Vagina (tissue), 2 donors: ENCODE measurements at places on chromosomes 13 and 19.

DNA sequence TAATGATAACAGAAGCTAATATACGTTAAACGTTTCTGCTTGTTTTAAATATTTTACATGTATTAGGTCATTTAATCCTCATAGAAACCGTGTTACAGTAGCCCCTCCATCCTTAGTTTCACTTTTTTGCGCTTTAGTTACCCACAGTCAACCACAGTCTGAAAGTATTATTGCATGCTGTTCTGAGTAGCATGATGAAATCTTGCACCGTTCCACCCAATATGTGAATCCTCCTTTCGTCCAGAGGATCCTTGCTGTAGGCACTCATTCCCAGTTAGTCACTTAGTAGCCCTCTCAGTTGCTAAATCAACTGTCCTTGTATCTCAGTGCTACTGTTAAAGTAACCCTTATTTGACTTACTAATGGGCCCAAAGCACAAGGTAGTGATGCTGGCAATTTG, 257.8 kb downstream of the ENOX1 start:
- no peak for DNase-seq

GRCh38 chr13:27371932-27372331, 52.5 kb upstream of the GTF3A start:
- DNase-seq: no peak

- DNase-seq: no peak
Observed at GRCh38 chr13:34217343-34218025, 399.5 kb downstream of the RFC3 start.

DNA sequence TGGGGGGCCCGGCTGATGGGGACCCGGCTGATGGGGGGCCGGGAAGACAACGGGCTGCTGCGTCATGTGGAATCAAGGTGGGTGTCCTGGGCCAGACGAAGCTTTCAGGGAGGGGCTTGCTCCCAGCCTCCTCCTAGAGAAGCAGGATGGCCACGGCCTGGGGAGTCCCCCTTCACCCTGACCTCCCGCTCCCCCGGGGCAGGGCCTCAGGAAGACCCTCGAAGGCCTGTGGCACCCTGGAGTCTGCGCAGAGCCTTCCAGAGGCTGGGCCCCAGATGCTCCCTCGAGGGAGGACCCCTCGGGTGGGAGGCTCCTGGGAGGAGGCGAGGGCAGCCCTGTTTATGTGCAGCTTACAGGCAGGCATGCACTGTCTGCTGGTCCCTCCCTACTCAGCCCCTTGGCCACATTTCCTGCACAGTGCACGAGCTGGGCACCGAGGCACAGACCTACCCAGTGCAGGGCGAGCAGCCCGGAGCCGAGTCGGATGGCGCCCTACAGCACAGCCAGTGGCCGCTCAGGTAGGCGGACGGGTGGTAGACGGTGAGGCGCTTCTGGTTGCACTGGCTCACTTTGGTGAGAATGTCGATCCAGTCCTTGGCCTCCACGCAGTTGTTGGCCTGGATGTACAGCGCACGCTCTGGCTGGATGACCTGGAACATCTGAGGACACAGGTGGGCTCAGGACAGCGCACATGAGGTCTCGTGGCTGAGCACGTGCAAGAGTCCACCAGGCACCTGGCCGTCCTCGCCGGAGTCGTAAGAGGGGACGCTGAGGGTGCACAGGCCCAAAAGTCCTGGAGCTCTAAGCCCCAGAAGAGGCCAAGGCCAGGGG, 22.4 kb upstream of the C13orf46 start:
- DNase-seq: no peak

- DNase-seq: no peak
Observed at GRCh38 chr19:12052091-12052496, 667 bp downstream of the ZNF878 start.

DNA sequence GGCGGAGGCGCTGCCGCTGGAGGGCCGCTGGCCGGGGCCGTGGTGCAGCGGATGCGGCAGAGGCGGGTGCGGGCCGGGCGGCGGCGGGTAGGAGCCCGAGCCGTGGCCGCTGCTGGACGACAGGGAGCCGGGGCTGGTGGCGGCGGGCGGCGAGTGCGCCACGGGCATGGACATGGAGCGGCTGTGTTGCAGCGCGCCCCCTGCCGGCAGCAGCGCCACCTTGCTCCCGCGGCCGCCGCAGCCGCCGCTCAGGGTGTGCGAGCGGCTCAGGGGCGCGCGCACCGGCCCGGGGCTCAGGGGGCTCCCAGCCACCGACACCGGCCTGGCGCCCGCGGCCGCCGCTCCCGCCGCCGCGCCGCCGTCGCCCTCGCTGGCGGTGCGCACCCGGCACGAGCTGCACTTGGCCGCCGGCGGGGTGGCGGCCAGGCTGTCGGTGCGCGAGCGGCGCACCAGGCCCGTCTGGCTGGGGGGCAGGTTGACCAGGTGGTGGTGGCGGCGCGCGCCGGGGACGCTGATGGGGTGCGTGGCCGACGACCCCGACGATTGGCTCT, 1.7 kb downstream of the IRS2 start:
- no peak for DNase-seq

DNA sequence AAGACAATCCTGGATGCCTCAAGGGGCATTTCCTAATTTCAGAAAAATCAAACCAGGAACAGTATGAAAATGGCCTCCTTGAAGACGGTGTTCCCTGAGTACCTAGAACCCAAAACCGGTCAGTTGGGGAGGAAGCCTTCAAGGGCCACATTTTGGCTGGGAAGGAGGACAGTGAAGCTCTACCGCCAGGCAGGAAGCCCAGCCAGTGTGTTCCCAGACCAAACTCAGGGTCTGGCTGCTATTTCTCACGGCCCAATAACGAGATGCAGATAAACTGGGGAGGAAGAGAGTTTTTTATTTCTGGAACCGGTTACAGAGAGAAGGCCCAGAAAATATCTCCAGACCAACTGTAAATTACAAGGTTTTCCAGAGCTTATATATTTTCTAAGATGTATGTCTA, 24.3 kb upstream of the CEACAM21 start:
- no peak for DNase-seq

- no peak for DNase-seq
Observed at GRCh38 chr19:27846944-27847343, 1366.0 kb downstream of the UQCRFS1 start.

DNA sequence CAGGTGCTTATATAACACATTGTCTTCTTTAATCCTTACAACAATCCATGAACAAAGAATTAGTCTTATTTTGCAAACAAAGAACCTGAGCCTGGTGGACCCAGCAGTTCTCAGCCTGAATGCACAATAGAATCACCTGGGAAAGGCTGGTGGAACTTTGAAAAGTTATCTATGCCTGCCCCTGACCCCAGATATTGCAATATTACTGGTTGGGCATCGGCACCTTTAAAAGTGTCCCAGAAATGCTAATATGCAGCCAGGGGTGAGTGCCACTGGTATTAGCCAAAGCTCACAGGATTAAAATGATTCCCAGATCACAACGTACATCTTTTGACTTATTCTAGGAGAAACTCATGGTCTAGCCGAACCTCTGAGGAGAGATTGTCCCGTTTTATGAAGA, 268.8 kb downstream of the KLF5 start:
- no peak for DNase-seq

GRCh38 chr19:49340069-49340864, 5.1 kb downstream of the CD37 start:
- no peak for DNase-seq

GRCh38 chr19:15107061-15108010, at the start of gene SYDE1:
TSS of gene SYDE1 (plus strand) at chr19:15107401. CDS start at chr19:15107434, 33 bp downstream.
- DNase-seq: no peak

DNA sequence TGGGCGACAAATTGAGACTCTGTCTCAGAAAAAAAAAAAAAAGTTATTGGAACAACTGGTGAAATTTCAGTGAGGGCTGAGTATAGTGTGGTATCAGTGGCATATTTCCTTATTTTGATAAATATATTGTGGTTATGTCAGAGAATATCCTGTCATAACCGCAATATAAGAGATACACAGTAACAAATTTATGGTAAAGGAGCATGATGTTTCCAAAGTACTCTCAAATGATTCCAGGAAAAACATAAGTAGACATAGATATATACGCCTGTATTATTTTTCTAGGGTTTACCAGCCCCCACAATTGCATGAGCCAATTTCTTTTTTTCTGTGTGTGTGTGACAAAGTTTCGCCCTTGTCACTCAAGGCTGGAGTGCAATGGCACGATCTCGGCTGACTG, 5.7 kb upstream of the C5AR1 start:
- DNase-seq: no peak

- DNase-seq: no peak
Observed at GRCh38 chr19:17020823-17021222, 5.8 kb downstream of the CPAMD8 start.

DNA sequence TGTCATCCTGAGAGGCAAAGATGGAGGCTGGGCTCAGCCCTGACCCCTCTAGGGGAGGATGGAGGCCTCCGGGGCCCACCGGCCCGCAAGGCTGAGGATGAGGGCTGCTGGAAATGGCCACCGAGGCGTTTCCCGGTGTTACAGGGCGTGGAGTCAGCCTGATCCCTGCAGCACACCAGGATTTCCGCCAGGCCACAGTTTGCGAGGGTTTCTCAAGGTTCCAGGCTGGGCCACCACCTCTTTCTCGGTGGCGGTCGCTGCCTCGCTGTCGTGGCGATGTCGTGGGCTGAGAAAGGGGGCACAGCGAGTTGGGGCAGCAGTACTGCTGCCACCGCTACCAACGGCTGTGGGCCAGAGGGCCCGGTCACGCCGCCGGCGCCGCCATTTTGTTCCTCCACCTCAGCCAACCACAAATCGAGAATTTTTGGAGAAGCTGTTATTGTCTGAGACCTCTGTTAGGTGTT, at the start of gene CSNK1A1L:
CSNK1A1L (minus strand) TSS at position 414 of the 464 bp plus-strand sequence; CDS start at position 6, 408 bp downstream.
- DNase-seq: no peak

DNA sequence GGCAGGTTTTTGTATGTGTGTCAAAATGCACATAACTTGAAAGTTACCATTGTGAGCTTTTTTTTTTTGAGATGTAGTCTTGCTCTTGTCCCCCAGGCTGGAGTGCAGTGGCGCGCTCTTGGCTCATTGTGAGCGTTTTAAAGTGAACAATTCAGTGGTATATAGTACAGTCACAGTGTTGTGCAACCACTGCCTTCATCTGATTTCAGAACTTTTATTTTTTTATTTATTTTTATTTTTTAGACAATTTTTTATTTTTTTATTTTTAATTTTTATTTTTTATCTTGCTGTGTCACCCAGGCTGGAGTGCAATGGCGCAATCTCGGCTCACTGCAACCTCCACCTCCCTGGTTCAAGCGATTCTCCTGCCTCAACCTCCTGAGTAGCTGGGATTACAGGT, 15.0 kb downstream of the SLC25A42 start:
- no peak for DNase-seq
